ENCODE measurements at places on chromosomes 3 and 15.

DNA sequence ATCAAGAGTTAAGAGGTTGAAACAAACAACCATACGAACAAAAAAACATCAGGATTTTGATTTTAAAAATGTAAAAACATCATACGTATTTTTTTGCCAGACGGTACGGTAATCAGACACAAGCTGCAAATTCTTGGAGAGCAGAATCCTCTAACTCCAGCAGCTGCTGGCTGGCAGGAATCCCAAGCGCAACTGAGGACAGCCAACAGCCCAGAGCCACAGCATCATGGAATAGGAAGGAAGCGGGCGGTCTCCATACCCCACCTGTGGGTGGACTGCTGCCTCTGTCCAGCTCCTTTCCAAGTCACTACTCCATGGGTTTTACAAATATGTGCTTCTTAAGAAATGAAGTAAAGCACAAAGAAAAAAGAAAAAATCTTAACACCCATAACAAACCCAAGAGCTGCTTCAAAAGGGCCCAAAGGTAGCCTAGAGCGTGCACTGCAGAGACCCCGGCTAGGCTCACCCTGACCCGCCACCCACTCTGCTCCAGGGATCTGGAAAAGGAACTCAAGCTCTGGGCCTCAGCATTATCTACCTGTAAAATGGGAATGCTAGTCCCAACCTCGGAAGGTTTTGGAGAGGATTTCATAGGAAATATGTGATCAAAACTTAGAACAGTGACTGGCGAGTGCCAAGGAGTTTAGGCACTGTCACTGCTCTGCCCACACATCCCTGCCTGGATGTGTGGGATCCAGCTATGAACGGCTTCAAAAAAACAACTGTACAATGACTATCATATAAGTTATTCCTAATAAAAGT, 33.4 kb downstream of the ZXDC start:
- DNase-seq = no peak

- no peak for DNase-seq
Observed at GRCh38 chr3:48612309-48612708, 2.9 kb upstream of the UQCRC1 start.

DNA sequence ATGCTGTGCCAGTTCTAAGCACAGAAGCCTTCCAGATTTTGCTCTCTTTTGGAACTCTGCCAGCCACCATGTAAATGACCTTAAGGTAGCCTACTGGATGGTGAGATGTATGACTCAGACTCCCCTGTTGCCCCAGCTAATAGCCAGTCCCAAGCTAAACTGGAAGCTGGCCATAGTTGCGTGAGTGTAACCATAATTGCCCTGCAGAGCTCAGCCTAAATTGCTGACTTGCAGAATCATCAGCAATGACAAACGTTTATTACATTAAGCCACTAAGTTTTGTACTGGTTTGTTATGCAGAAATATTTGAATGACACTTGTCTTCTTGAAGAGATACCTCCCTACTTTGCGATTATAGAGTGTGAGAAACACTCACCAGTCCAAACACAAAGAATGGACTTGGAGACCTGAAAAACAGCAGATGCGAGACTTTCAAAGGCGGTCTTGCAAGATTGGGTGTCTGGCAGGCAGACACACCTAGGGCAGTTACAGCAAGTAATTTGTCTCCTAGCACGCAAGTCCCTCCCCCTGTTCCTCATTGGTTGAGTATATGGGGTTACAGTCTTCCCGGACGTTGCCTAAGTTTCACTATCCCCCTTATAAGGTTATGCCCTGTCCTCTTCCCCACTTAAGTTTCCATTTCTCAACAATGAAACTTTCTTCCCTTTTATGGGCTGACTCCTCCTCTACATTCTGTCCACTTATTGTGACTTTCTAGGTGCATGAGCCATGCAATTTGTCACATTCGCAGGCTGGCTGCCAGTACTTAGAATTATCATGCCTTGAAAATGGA, 83.6 kb upstream of the XCR1 start:
- DNase-seq = no peak

DNA sequence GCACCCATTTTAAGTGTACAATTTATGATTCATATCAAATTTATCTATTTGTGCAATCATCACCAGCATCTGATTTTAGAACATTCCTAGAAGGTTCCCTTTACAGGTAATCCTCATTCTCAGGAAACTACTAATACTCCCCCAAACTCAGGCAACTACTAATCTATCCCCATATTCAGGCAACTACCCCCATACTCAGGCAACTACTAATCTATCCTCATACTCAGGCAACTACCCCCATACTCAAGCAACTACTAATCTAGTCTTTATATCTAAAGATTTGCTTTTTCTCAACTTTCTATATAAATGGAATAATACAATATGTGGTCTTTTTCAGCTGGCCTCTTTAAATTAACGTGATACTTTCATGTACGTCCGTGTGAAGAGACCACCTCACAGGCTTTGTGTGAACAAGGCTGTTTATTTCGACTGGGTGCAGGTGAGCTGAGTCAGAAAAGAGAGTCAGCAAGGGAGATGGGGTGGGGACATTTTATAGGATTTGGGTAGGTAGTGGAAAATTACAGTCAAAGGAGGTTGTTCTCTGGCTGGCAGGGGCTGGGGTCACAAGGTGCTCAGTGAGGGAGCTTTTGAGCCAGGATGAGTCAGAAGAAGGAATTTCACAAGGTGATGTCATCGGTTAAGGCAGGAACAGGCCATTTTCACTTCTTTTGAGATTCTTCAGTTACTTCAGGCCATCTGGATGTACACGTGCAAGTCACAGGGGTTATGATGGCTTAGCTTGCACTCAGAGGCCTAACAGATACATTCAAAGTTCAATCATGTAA, 1444.5 kb upstream of the CADM2 start:
- DNase-seq = peak; percentile 17

Data from WTC11 (cell line).